ENCODE measurements at places on chromosomes 3 and 15. TPM values are rescaled to one million over a fixed set of nuclear protein-coding genes. Genes with fewer than 3 reads are reported as not detected.

DNA sequence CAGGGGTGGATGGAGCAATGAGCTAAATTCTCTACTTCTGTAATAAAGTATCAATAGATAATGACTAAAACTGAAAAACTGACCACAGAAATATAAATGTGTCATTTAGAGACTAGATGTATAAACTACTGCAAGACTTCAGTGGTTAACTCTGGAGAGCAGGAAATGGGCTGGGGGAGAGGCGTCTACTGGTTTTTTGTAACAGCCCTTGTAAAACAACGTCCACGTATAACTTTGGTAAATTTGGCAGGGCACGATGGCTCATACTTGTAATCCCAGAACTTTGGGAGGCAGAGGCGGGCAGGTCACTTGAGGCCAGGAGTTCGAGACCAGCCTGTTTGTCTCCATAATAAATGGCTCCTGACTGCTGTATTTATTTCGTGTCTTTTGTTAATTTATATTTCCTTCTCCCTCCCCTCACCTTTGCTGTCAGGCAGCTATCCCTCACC lies 12.5 kb downstream of the RAB27A start:
- no peak for DNase-seq

GRCh38 chr3:185311991-185312390 lies 50.9 kb upstream of the MAP3K13 start:
- no peak for DNase-seq

GRCh38 chr15:29558261-29558660 lies 264.0 kb downstream of the TJP1 start:
- DNase-seq, result no peak

Gene MANF
- total RNA-seq, result 281 TPM
